ENCODE measurements at places on chromosomes 2 and 18. TPM values are rescaled to one million over a fixed set of nuclear protein-coding genes. Genes with fewer than 3 reads are reported as not detected.

Gene OR6B2
- total RNA-seq = not detected

Gene POMC
- 2.8 TPM for total RNA-seq

Gene REG1B
- total RNA-seq = not detected

Gene REG3A
- total RNA-seq = not detected
